Colonic mucosa (tissue), 4 donors: ENCODE measurements at places on chromosomes 5 and 9. TPM values are rescaled to one million over a fixed set of nuclear protein-coding genes. Genes with fewer than 3 reads are reported as not detected.
A peak's percentile ranks its signal among the peaks of the same experiment; 100 is the strongest.

DNA sequence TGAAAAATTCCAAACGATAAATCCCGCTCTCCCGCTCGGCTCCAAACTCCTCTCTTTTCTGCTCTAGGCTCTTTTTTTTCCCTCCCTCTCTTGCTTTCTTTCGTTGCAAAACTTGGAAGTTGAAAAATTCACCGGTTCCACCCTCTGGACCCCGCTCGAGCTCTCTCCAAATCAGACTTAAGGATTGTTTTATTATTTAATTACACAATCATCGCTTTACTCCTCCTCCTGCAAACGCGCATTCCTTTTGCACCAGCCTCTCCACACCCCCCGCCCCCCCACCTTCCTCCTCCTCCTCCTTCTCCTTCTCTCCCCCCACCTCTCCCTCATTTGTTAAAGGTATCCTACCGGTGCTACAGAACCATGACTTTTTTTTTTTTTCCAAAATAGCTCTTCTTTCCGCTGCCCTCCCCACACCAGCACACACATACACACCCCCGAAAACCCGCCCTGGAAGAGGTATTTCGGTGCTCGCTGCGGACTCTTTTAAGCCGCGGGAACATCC, 535 bp upstream of the NFIB start:
- H3K36me3 ChIP-seq, result no peaks in the 10 kb centered on the region
- peak overlapping the region; percentile 93 for H3K27ac ChIP-seq
- H3K4me3 ChIP-seq, result peak overlapping the region; percentile 61
- H3K4me1 ChIP-seq, result no peaks in the 10 kb centered on the region
- DNase-seq, result peak; percentile 86
- H3K27me3 ChIP-seq, result no peaks in the 10 kb centered on the region

The HTR1A gene
- not detected for total RNA-seq

DNA sequence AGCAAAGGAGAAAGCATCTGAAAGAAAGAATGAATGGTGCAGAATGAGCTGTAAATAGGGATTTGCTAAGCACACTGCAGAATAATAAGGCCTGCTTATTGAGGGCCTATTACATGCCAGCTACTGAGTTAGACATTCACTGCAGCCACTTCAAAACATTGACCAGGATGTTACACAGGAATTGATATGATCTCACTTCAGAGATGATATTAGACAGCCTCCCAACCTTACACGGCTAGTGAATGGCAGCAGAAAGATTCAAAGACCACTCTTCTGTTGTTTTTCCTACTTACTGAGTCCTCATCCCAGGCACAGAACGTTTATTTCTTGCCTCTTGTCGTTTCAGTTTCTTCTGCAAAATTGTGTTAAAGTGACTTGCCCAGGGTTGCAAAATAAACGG, 1209.9 kb upstream of the WWC1 start:
- H3K36me3 ChIP-seq, result no peaks in the 10 kb centered on the region
- DNase-seq, result no peak
- no peaks in the 10 kb centered on the region for H3K27me3 ChIP-seq
- H3K4me3 ChIP-seq, result no peak overlapping the region

GRCh38 chr5:10333154-10334006, 20.1 kb upstream of the MARCHF6 start:
- H3K27me3 ChIP-seq, result no peaks in the 10 kb centered on the region
- no peaks in the 10 kb centered on the region for H3K4me1 ChIP-seq
- H3K27ac ChIP-seq, result no peak overlapping the region
- peak; percentile 45 for DNase-seq

GRCh38 chr5:86029308-86029707, 588.4 kb upstream of the COX7C start:
- no peaks in the 10 kb centered on the region for H3K36me3 ChIP-seq
- H3K4me1 ChIP-seq, result no peaks in the 10 kb centered on the region
- H3K4me3 ChIP-seq, result no peak overlapping the region
- no peak for DNase-seq

- no peaks in the 10 kb centered on the region for H3K4me1 ChIP-seq
- no peak overlapping the region for H3K4me3 ChIP-seq
- H3K27ac ChIP-seq, result no peak overlapping the region
- DNase-seq, result peak; percentile 80
These were observed 56.2 kb downstream of the DUSP1 start for GRCh38 chr5:172714491-172715420.

DNA sequence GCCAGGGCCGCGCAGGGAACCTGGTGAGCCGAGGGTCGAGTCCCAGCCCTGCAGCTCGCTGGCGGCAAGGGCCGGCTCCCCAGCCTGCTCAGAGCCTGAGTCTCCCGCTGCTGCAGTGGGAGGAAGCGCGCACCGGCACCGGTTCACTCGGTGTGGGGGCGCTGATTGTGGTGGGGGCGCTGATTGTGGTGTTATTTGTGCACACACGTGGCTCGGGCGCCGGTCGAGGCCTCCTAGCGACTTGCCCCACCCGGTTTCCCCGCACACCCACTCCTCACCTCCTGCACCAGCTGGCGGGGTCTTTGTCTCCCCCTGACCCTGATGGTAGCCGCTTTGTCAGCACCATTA, 266.7 kb downstream of the NSG2 start:
- peaks cover 7% of the 10 kb centered on the region for H3K27me3 ChIP-seq
- no peaks in the 10 kb centered on the region for H3K36me3 ChIP-seq
- H3K4me3 ChIP-seq, result peak overlapping the region; percentile 33
